ENCODE measurements at places on chromosomes 7 and 10.

DNA sequence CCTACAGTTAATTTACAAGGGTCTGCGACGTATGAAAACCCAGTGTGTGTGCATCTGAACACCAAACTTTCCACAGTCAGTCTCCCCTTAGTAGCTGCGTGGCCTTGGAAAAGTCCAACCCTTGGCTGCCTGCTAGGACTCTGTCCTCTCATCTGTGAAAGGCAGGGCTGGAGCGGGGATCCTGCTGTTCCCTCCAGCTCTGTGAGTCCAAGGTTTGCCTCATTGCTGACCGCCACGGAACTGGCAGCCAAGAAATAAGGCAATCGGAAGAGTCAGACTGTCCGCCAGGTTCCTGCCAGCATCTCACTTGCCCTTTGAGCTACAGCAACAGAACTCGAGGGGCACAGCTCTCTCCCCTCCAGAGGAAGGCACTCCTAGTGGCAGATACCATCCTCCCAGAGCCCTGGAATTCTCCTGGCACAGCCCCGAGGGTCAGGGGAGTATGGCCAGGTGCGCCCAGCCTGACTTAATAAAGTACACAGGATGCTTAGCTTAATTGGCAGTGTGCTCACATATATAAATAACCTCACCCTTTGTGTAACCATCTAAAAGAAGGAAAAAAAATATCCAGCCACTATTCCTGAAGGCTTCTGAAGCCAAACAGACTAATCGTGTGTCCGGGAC is 530.1 kb upstream of the FOXK1 start:
- no peak for DNase-seq

DNA sequence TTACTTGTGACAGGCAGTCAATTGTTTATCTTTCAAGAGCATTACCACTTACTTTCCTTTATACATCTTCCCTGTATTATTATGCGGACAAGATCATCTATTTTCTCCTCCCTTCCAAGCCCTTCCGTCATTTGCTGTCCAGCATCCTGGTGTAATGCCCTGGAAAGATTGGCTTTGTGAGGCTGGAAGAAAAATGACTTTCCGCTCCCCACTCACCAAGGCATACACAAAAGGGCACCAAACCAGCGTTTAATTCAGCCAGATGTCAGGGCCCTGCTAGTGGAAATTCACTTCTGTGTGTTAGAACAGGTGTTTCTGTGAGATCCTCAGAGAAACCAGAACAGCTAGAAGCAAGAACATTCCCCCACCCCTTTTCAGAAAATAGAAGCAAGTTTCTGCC is 128.1 kb upstream of the NANOS1 start:
- DNase-seq, result no peak

GRCh38 chr10:10259013-10259412 is 758.7 kb upstream of the CELF2 start:
- DNase-seq, result no peak

DNA sequence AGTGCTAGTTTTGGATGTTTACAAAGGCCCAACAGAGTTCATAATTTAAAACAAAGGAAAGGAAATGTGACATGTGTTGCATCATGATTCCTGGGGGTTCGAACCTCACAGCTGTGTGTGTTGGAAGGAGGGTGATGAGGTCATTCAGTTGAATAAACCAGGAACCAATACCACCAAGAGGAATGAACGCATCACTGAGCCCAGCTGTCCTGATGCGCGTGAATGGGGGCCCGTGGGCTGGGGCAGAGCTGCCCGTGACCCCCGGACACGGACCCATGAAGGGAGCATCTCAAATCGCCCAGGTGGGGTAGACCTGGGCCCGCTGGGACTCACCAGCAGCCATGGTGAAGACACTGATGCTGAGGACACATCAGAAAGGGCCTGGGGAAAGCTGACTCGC is 33.0 kb downstream of the BRI3 start:
- DNase-seq, result no peak

DNA sequence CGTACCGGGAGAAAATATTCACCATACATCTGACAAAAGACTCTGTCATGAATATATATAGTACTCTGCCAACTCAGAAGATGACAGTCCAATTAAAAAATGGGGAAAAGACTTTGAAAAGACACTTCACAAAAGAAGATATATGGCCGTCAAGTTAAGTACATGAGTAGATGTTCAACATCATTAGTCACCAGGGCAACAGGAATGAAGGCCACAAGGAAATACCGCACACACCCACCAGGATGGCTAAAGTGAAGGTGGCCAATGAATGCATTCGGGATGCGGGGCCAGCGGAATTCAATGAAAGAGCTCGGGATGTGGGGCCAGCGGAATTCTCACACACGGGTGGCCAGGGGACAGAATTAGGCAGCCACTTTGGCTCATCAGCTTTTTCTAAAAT is 42.2 kb downstream of the MAD1L1 start:
- no peak for DNase-seq

DNA sequence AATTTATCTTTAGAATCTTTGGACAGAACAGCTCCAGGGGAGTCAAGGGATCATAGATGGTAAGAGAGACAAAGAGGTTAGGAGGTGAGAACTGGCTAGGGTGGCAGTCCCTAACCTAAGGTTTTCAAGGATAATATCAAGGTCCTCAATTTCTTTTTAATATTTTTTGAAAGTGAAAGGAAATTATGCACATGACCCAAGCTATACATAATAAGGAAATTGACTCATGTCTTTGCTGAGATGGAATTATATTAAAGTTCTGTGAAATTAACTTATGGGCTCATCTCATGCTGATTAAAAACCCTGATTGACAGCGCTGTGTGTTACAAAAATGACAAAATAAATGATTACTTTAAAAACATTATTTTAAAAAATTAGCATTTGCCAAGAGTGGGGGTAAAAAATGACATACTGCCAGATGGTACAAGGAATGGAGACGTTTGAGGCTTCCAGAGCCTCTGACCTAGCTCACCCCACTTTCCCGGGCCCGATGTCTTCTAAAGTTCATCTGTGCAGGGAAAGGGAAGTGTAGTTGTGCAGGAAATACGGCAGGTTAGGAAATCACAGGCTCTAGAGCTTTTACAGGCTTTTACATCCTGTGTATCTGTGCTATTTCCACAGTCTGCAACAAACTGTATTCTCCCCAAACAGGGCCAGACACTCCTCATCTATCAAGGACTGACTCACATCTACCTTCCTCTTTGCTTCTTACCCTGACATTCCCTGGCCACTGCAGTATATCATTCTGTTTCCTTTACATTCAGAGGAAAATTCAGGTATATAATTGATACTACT is 185.6 kb upstream of the PRSS58 start:
- DNase-seq, result no peak

DNA sequence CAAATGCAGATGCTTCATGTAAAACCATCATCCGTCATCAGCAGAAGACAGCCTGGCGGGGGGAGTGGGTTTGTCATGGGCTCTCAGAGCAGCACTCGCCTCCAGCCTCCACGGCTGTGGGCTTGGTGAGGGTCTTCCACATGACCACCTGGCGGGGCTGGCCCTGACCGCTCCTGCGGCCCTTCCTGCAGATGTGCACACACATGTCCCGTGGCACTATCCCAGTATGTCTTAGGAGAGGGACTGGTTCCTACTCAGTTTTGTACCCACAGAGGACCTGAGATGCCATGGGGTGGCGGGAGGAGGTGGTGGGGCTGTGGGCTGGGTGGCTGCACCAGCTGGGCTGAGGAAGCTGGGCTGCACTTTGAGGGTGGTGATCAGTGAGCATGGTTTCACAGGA is 4.7 kb downstream of the IDI2 start:
- DNase-seq, result no peak

DNA sequence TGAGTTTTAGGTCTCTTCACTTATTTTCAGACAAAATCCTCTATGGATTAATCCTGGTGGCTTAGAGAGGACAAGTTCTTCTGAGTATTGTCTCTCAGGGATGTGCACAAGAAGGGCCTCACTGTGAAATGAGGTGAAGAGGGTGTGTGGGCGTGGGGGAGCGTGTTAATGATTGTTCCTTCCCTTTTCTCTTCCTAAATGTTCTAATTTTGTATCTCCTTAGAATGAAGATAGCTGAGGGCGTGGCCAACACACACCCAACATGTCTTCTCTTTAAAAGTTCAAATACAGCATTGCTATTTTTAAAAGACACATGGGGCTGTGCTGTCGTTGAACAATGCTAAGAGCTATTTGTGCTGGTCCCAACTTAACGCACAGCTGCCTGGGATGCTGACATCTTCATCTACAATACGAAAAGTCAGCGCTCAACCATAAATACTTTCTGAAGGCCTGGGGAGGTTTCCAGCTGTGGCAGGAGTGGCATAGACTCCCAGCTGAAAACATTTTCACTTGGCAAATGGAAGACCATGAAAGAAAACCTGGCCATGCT is 135.9 kb downstream of the JCAD start:
- no peak for DNase-seq

- DNase-seq, result no peak
Observed at GRCh38 chr7:50190776-50191175, 97.7 kb upstream of the ZPBP start.

DNA sequence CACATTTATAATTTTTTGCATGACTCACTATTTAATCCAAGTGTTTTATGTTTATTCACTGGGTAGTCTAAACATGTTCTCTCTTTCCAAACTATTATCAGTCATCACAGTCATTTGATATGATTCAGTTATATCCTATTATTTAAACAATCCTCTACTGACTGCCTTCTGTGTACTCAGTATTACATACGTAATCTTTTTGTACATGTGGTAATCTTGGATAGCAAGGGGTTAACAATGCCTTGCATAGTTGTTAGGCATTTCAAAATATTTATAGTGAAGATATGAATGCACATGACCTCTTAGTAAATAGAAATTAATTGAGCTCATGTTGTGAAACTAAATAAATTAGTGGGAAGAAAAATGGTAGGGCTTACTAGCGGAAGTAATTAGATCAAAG is 379.4 kb upstream of the KIAA1217 start:
- DNase-seq, result no peak

DNA sequence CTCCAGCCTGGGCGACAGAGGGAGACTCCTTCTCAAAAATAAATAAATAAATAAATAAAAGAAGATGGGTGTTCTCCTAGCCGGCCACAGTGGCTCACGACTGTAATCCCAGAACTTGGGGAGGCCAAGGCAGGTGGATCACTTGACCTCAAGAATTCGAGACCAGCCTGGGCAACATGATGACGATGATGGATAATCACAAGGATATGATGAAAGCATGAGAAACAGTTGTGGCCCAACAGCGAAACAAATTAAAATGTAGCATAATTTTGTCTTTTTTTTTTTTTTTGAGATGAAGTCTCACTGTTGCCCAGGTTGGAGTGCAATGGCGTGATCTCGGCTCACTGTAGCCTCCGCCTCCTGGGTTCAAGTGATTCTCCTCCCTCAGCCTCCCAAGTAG is 12.9 kb downstream of the ZNF786 start:
- no peak for DNase-seq

DNA sequence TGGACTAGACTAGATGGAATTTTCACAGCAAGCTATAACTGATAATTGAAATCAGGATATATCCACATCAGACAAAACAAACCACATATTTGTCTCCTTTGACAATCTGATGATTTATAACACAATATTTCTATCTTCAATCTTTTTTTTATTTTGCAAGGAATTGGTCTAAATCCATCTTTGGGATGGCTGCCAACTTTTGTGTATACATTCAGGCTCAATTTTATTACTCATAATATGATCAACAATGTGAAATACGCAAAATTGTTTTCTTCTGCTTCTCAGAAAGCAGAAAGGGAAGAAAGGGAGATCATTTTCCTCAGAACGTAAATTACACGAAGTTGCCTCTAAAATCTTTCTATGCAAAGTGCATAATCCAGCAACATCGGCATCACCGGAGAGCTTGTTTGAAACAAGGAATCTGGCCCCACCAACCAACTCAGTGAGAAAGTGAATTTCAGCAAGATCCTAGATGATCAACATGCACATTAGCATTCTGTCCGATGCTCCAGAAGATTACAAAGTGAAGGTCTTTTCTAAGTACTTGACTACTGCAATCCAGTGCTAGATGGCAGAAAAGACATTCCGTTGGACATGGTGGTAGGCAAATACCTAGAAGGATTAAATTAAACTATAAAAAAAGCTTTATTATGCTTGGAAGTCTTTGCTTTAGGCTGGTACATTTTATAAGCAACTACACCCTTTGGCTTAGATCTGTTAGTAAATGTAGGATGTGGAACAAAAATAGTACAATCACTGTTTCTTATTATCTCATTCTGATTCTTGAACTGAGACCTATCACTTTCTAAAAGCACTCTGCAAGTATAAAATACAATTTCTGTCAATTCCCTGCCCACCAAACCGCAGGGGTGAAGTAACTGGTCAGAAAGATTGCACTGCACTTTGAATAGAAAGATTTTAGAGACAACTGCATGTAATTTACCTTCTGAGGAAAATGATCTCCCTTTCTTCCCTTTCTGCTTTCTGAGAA is 126.4 kb upstream of the RSU1 start:
- no peak for DNase-seq

DNA sequence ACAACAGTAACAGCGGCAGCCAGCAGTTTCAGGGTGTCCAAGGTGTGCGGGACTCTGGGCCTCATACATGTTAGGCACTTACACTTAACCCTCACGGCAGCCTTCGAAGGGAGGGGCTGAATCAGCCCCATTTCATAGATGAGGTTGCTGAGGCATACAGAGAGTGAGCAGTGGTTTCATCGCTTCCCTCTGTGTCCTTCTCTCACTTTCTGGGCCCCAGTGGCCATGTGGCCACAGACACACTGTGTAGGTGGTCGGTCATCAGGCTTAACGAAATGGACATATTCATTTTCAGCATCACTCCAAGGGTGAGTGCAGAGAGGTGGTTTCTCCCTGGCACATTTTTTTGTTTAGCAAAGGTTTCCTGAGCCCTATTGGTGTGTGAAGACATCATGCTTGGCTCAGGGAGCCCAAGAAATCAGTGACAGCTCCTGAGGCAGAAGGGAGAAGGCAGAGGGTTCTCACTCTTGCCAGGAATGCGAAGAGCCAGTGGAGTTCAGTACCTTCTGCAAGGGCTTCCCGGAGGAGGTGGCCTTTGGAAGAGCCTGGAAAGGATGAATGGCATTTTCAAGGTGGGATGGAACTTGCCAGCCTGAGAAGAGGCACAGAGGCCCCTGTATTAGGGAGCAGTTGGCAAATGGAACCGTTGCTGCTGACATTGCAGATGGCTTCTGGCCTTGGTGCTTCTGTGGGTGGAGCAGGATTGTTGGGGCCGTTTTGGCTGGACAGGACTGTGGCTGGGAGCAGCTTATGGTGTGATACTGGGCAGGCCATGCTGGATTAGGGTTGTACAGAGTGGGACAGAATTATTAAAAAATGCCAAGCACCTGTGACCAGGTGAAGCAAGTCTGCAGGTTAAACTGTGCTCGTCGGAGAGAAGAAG is 61.7 kb upstream of the PPIF start:
- peak; percentile 16 for DNase-seq

DNA sequence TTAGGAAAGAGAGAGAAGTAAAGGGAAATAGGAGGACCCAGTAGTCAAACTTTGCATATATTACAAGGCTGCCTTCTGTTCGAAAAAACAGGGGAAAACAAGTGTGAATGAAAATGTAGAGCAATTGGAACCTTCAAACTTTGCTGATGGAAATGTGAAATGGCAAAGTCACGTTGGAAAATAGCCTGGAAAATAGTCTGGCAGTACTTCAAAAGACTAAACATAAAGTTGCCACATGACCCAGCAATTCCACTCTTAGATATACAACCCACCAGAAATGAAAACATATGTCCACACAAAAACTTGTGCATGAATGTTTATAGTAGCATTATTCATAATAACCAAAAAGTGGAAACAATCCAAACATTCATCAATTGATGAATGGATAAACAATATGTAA is 78.6 kb upstream of the IFRD1 start:
- no peak for DNase-seq

All from CD4-positive, alpha-beta T cell treated with Interleukin-6 for 4 hours (primary cell).